HT-29 (cell line): ENCODE measurements at places on chromosomes 7 and 10. TPM values are rescaled to one million over a fixed set of nuclear protein-coding genes. Genes with fewer than 3 reads are reported as not detected.

DNMBP gene
- total RNA-seq = 12.0 and 14.4 TPM in 2 replicates

ZP3 gene
- 12.7 and 16.4 TPM in 2 replicates for total RNA-seq

GRCh38 chr7:77797734-77798393, 370 bp downstream of the TMEM60 start:
- DNase-seq = no peak

- DNase-seq = peak; percentile 80
These were observed 7.3 kb downstream of the AGFG2 start for GRCh38 chr7:100546129-100546925.

- DNase-seq = no peak
These were observed 49.3 kb downstream of the HIP1 start for GRCh38 chr7:75689246-75690099.

DNA sequence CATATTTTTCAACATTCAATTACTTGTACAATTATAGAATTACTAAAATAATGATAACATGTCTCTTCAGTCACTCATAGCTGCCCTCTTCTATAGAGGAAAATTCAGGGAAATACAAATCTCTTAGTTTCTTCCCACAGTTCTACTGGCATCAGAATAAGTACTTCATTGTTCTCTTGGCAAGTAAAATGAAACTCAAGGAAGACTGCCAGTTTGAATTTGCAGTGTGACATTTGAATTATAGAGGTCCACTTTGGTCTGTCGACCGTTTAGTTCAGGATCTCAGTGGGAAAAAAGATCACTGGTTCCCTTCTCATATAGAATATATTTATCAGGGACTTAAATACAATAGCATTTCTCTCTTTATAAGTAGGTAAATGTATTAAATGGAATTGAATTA, 114.5 kb downstream of the PON1 start:
- DNase-seq = no peak

GRCh38 chr7:151380199-151381097, 29.4 kb downstream of the WDR86 start:
- no peak for DNase-seq

- DNase-seq = no peak
These were observed 82.1 kb downstream of the PKD1L1 start for GRCh38 chr7:47866120-47866519.

DNA sequence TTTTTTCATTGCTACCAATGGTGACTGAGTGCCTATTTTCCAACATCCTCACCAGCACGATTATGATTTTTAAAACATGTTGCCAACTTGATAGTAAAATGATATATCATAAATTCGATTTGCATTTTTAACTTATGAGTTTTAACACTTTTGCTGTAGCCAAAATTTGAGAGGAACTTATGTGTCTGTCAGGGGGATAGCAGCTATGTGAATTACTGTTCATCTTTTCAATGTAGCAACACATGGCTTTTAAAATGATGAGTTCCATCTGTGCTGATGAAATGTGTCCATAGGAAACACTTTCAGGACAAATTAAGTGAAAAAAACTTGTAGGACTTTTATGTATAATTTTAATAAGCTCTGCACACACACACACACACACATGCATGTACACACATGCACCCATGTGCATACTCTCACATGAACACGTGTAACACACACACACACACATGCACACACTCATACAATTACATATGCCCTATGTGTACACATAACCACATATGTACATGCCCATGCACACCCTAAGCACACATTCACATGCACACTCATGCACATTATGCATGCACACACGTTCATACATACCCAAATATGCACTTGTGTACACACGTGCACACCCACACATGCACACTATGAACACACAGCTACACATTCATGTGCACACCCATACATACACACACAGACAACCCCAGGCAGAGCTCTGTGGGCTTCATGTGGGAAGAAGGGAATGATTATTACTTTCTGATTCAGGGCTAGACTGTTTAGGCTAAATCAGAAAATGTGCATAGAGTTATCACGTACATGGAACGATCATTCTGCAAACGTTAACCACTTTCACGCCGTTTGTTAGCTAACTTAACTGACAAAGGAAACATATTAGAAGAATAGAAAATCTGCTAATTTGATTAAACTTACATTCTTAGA, 68.9 kb downstream of the C10orf143 start:
- DNase-seq = no peak

DNA sequence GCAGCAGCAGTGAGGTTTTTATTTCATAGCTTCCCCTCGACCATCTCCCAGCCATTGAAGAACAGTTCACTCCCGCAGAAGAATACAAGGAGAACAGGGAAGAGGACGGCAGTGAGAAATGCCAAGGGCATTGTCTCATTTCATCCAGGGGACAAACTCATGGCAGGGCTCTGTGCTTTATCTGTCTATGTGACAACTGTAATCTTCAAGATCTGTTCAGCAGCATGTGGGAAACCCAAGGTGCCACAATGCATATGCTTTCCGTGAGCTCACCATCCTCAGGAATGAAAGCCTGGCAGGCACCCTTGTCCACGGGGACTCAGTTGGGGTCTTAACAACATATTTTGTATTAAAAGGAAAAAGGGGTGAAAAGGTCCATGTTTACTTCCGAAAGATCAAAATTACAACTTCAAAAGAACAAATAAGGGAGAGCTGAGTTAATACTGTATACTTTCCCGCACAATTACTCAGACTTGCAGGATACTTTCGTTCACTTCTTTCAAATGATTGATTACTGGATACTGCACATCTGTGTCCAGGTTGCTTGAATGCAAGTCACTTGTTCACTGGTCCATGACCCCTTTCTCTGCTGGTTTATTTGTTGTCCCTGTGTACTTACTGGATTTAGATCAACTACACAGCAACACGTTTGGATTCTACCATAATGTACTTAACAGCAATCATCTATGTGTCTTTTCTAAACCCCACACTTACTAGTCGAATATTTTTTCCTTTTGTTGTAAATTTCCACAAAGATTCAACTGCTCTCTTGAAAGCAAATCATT, 90.1 kb upstream of the ATP6V0A4 start:
- no peak for DNase-seq

DNA sequence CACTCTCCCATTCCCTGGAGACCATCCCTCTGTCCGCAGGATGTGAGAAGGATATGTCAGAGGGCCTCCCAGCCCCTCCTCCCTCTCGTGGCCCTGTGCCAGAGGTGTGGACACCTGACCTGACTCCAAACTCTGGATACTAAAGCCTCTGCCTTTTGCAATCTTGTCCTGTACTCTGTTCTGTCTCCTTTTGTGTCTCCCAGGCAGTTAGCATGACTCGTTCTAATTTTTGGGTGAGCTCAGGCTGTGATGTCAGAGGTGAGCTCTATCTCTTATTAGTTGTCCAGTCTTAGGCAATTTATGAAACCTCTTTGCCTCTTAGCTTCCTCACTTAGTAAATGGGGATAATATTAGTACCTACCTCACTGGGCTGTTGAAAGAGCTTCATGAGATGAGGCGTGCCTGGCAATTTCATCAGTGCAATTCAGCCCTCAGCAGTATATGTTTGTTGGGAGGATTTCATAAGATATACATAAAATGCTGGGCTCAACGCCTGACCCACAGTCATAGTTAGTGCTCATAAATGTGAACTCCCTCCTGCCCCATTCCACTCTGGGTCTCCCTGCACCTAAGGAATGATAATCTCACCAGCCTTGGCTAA, 10.9 kb downstream of the MARVELD1 start:
- DNase-seq = no peak

GRCh38 chr7:152451356-152451755, 15.6 kb upstream of the KMT2C start:
- no peak for DNase-seq

- no peak for DNase-seq
These were observed 505 bp upstream of the FAM204A start for GRCh38 chr10:118342638-118343020.
